ENCODE measurements at places on chromosomes 12 and 14. TPM values are rescaled to one million over a fixed set of nuclear protein-coding genes. Genes with fewer than 3 reads are reported as not detected.

DNA sequence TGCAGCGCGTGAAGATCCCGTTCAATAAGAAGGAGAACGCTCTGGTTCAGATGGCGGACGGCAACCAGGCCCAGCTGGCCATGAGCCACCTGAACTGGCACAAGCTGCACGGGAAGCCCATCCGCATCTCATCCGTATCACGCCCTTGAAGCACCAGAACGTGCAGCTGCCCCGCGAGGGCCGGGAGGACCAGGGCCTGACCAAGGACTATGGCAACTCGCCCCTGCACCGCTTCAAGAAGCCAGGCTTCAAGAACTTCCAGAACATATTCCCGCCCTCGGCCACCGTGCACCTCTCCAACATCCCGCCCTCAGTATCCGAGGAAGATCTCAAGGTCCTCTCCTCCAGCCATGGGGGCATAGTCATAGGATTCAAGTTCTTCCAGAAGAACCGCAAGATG lies 131.9 kb upstream of the FUT8 start:
- no peak overlapping the region for H3K4me3 ChIP-seq
- H3K36me3 ChIP-seq = no peaks in the 10 kb centered on the region
- no peak for DNase-seq
- no peaks in the 10 kb centered on the region for H3K27me3 ChIP-seq

GRCh38 chr12:115504306-115505290 lies 772.9 kb downstream of the MED13L start:
- H3K27me3 ChIP-seq = no peaks in the 10 kb centered on the region
- H3K4me3 ChIP-seq = no peak overlapping the region
- no peak for DNase-seq
- no peaks in the 10 kb centered on the region for H3K36me3 ChIP-seq
- no peak overlapping the region for H3K27ac ChIP-seq
- H3K4me1 ChIP-seq = no peaks in the 10 kb centered on the region

DNA sequence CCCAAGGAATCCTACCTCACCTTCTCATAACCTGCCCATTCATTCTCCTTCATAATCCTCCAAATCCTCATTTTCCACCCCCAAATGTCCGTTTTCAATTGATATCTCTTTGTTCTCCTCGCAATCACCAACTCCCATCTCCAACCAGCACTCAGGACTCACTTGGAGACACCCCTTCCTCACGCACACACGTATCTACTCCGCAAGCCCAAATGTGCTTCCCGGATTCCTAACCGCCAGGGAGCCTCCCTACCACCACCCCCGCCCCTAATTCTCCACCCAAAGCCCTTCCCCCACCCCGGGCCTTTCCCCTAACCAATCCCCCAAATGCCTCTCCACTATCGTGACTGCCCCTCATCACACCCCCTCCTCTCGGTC lies 304 bp downstream of the KCTD10 start:
- no peaks in the 10 kb centered on the region for H3K36me3 ChIP-seq
- H3K27me3 ChIP-seq = no peaks in the 10 kb centered on the region
- peak overlapping the region; percentile 72 for H3K4me3 ChIP-seq
- H3K4me1 ChIP-seq = no peaks in the 10 kb centered on the region
- DNase-seq = no peak
- H3K27ac ChIP-seq = peak overlapping the region; percentile 97

GRCh38 chr12:55767156-55767555 lies 24.2 kb downstream of the GDF11 start:
- DNase-seq = no peak
- peaks cover 41% of the 10 kb centered on the region for H3K36me3 ChIP-seq
- H3K27ac ChIP-seq = no peak overlapping the region
- no peak overlapping the region for H3K4me3 ChIP-seq
- no peaks in the 10 kb centered on the region for H3K27me3 ChIP-seq

DNA sequence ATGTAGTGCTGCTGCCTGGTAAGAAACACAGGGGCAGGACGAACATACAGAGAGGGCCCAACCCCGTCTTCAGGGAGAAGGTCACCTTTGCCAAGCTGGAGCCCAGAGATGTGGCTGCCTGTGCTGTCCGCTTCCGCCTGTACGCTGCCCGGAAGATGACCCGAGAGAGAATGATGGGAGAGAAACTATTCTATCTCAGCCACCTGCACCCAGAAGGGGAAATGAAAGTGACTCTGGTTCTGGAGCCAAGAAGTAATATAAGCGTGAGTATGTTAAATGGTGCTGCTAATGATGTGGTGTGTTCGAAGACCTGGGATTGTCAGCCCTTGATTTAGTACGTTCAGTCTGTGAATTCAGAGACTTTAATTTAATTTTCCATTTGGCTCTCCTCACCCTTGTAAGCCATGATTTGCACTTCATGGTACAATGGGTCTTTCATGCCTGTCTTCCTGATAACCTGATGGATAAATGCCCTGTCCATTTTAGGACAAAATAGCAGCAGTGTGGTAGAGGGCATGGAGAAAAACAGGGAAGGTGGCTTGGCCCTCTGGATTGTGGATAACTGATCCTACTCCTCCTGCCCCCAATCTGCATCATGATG lies 318.9 kb downstream of the SNAPC1 start:
- H3K36me3 ChIP-seq = no peaks in the 10 kb centered on the region
- H3K27ac ChIP-seq = no peak overlapping the region
- no peaks in the 10 kb centered on the region for H3K27me3 ChIP-seq
- H3K4me3 ChIP-seq = no peak overlapping the region
- no peak for DNase-seq

DNA sequence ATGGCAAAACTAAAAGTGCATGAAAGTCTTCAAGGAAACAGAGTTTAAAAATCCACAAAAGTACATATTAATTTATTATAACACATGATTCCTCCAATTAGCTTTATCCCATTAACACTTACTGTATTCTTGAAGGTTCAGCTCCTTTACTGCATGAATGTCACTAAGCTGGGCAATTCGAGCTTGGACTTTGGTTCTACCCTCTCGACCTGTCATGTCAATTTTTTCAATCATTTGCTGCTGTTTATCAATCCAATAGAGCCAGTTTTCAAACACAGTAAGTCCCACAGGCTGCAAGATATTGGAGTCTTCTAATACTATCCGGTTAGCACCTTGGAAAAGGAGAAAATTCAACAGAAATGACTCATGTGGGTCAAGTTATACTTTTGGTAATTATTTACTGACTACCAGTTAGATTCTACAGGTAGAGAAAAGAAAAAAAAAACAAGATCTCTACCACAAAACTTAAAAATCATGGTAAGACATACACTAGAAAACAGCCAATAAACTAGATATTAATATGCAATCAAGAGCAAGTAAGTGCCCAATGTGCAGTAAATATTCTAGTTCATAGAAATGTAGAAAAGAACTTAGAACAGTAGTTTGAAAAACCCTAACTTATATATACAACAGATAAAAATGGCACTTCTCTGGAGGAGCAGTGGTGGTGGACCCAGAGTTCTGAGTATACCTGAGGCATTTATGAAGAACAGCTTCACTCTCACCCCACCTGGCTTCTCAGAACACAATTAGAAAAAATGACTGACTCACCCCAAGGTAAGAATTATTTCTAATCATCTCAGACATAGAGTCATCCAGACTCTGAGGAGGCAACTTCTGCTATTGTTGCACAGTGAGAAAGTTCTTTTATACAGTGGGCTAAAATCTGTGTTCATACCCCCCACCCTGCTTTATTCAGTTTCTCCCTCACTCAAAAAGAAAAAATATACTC lies 67.7 kb downstream of the BCL2L14 start:
- no peaks in the 10 kb centered on the region for H3K27me3 ChIP-seq
- no peak for DNase-seq
- no peaks in the 10 kb centered on the region for H3K36me3 ChIP-seq
- H3K27ac ChIP-seq = no peak overlapping the region
- no peaks in the 10 kb centered on the region for H3K4me1 ChIP-seq
- no peak overlapping the region for H3K4me3 ChIP-seq

DNA sequence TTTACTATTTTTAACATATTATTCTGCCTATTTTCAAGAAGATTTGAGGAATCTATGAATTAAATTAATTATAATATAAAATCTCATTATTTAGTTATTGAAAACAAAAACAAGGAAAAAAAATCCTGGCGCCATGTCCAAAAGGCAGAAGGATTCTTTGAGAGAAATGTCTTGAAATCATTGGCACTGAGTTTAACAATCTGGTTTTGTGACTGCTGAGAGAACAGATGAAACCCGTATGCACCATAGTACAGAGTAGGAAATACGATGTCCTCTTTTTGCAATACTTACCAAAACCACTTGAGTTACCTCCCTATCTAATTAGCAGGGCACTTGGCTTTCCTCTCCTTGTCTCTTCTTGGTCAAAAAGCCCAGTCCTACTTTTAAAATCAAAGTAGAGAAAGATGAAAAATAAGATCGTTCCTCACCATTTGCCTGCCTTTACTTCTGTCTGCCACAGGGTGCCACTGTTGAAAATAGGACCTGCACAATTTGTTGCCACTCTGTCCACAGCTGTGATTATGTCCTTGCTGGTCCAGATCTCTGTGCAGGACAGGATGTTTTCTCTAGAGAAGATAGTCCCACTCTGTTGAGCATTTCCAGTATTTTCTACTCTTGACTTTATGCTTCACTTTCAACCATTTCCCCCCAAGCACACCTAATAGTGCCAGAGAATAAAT lies 179.7 kb downstream of the PDZRN4 start:
- H3K4me1 ChIP-seq = peaks cover 4% of the 10 kb centered on the region
- no peak overlapping the region for H3K4me3 ChIP-seq
- DNase-seq = no peak
- H3K27me3 ChIP-seq = no peaks in the 10 kb centered on the region
- no peak overlapping the region for H3K27ac ChIP-seq

DNA sequence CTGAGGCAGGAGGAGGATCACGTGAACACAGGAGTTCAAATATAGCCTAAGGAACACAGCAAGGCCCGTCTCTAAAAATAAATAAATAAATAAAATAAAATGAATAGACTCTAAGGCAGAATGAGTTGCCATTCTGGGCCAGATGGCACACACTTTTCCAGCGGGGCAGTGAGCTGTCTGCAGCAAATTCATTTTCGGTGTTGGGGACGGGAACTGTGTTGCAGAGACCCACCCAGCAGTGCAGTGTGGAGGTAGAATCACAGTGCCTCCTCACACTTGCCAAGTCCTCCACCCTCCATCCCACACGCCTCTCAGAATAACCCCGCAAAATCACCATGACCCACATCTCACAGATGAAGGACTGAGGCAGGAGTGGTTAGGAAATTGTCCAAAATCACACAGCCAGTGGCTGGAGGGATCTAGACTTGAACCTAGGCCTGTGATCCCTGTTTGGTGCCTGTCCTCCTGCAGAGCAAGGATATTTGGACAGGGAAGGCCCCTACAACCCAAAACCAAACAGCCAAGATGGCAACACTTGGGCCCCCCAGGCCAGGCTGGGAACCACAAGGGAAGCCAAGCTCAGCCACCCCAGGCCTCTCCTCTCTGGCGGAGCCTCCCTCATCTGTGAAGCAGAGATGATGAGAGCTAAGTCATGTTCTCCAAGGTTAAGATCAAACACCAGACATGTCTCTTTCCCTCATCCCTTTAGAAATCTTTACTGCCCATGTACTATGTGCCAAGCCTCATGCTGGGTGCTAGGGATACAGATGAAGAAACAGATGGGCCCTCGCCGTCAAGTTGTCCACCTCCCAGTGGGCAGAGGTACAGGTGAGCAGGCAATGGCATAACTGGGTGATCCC lies 152.7 kb downstream of the DPF3 start:
- no peak for DNase-seq
- H3K4me3 ChIP-seq = no peak overlapping the region
- H3K27ac ChIP-seq = no peak overlapping the region
- no peaks in the 10 kb centered on the region for H3K27me3 ChIP-seq
- no peaks in the 10 kb centered on the region for H3K36me3 ChIP-seq

DNA sequence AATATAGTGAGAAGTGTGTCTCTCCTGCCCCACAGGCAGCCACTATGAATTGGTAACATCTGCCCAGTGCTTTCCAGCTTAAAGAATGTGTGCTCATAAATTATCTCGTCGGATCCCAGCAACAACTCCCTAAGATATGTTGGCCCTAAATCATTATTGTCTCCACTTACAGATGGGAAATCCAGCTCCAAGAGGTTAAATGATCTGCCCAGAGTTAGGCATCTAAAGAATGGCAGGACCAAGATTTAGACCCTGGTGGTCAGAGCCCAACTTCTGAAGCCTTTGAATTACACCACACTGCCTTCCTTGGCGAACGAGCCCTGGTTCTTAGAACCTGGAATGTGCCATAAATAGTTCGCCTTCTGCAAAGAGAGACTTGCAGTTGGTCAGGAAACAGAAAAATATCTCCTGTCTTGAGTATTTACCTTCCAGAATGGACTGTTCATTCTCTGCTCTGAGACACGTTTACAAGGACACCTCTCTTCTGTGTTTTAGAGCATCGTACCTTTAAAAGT lies 20.1 kb upstream of the PLEK2 start:
- H3K27ac ChIP-seq = no peak overlapping the region
- H3K4me3 ChIP-seq = no peak overlapping the region
- H3K27me3 ChIP-seq = no peaks in the 10 kb centered on the region
- no peak for DNase-seq

DNA sequence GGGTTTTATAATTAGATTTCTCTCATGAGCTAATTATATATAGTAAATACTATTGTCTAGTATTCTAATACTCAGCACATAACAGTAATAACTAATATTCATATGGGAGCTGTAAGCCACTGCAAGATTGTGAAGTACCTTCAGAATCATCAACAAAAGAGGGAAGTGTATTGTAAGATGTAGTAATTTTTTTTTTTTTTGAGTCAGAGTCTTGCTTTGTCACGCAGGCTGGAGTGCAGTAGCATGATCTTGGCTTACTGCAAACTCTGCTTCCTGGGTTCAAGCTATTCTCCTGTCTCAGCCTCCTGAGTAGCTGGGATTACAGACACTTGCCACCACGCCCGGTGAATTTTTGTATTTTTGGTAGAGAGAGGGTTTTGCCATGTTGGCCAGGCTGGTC lies 3.1 kb downstream of the GPR33 start:
- no peaks in the 10 kb centered on the region for H3K36me3 ChIP-seq
- H3K4me1 ChIP-seq = peaks cover under 1% of the 10 kb centered on the region
- no peaks in the 10 kb centered on the region for H3K27me3 ChIP-seq
- H3K27ac ChIP-seq = no peak overlapping the region
- no peak overlapping the region for H3K4me3 ChIP-seq
- DNase-seq = no peak

DNA sequence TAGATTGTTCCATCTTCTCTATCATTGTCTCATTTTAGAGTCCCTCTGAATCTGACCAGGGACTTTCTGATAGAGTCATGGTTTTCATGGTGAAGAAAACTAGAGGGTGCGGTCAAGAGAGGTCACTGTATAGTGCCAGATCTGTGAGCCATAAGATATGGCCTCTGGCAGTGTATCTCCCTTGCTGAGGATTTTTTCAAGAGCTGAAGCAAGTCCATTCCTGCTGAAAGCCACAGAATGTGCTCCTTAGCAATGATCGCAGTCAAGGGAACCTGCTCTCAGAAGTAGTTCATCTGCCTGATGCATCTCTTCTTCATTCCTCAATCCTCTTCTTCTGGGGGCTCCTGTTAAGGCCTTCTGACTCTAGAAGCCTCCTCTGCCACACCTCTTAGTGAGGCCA lies 405.2 kb downstream of the EGLN3 start:
- H3K4me1 ChIP-seq = no peaks in the 10 kb centered on the region
- H3K4me3 ChIP-seq = no peak overlapping the region
- no peaks in the 10 kb centered on the region for H3K27me3 ChIP-seq

Gene KIF5A
- total RNA-seq = 0.47 TPM

Gene DCAF11
- total RNA-seq = 75.2 TPM

Gene RHOJ
- 3.1 TPM for total RNA-seq

Gene LRP10
- total RNA-seq = 12.5 TPM

Gene RIMKLB
- 47.7 TPM for total RNA-seq
